ENCODE measurements at places on chromosomes 3 and 15. TPM values are rescaled to one million over a fixed set of nuclear protein-coding genes. Genes with fewer than 3 reads are reported as not detected.

The ASB14 gene
- polyA plus RNA-seq = 0.49 TPM

The COL8A1 gene
- 9.4 TPM for polyA plus RNA-seq

The CLRN1 gene
- polyA plus RNA-seq = not detected

The CRABP1 gene
- polyA plus RNA-seq = 52.3 TPM

The OCA2 gene
- 8.1 TPM for polyA plus RNA-seq

Measured in left renal pelvis (tissue), 4 donors.